ENCODE measurements at places on chromosomes 5 and 9.

- no peak for DNase-seq
These were observed 36.4 kb downstream of the LARP1 start for GRCh38 chr5:154791535-154791934.

DNA sequence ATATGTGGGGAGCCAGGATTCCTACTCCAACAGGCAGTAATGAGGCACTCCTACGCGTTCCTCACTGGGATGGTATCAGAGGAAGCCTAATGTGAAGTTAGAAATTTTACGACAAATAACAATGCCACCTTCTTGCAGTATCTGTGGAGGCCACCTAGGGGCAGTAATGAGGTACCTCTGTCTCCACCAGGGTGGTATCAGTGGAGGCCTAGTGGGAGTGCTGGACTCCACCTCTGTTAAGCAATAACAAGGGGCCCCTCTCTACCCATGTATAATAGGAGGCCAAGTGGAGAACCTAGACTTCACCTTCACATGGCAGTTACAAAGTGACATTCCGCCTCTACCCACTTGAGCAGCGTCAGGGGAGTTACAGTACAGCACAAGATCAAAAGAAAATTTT, 147.9 kb downstream of the PLPPR1 start:
- no peak for DNase-seq

DNA sequence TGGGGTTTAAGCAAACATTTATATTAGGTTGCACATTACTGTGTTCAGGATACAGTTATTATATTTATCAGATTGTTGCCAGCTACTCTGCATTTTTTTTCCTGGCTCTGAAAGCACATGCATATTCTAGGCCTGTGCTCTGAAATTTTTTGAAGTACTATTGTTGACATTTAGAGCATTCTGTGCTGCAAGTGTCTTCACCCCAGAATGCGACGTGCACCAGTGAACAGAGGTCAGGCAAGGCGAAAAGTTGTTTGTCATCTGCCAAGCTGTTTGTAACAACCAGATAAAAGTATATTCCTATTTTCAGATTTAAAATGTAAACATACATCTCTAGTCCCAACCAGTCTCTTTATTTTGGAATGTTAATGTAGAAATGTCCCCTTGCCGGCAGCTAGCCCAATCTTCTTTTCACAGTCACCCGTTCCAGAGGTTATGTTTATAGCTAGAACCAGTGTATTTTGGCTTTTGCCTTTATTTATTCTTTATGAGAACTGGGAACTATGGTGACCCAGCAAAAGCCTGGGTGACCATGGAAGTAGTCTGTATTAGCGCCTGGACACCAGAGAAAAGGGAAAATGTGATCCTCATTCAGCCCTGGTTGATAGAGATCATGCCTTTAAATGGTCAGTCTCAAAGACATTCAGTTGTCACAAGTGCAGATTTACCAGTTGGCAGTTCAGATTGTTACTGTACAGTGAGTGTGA, 84.6 kb downstream of the NDUFAF2 start:
- no peak for DNase-seq

DNA sequence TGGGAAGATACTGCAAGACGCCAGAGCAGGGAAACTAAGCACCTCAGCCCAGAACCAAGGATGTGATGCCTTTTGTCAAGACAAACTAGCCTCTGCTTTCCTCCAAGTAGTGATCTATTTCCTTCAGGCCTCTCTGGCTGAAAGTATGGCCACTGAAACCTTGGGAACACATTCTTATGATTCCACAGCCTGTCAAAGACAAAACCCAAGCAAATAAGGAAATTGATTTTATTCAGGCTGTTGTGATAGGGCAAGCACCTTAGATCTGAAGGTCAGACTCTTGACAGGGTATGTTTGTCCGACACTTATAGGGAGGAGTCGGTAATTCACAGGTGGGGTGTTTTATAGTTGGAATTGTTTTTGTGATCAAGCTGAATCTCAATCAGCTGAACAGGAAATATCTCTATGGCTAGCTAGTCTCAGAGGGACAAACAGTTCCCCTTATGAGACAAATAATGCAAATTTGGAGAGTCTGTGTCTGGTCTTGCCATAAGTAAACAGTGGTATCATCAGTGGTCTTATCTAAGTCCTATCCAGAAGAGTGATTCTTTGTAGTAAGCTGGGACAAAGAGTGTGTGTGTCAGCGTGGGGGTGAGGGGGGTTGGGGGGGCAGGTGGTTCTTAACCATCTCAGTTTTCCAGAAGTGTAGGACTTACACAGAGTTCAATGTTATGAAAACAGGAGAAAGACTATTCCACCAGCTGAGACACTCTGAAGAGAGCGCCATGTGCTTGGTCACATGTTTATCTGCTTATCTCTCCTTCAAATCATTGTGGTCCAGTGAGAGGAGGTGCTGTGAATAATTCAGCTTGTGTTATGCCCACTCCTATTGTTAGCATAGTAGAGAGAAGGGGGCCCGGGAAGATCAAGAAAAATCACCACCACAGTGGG, 6.7 kb upstream of the ZCCHC10 start:
- no peak for DNase-seq

DNA sequence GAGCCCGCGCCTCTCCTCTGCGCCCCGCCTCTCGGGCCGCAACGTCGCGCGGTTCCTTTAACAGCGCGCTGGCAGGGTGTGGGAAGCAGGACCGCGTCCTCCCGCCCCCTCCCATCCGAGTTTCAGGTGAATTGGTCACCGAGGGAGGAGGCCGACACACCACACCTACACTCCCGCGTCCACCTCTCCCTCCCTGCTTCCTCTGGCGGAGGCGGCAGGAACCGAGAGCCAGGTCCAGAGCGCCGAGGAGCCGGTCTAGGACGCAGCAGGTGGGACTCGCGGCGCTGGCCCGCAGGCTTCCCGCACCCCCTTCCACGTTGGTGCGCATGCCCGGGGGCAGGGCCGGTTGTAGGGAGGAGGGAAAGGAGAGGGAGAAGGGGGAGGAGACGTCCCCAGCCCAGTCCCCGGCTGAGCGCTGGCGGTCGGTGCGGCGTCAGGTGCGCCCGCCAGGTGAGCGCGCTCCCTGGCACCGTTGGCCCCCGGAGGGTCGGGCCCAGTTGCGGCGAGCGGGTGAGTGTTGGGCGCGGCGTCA, at the start of gene OCLN:
Gene OCLN, plus strand, starts transcription at position 400 of the 532 bp plus-strand sequence. CDS start 11,455 bp downstream, outside the sequence.
- no peak for DNase-seq

GRCh38 chr9:123111427-123112014, 78.1 kb downstream of the GPR21 start:
- peak; percentile 20 for DNase-seq

GRCh38 chr5:106699796-106700195, 970.9 kb downstream of the EFNA5 start:
- no peak for DNase-seq

DNA sequence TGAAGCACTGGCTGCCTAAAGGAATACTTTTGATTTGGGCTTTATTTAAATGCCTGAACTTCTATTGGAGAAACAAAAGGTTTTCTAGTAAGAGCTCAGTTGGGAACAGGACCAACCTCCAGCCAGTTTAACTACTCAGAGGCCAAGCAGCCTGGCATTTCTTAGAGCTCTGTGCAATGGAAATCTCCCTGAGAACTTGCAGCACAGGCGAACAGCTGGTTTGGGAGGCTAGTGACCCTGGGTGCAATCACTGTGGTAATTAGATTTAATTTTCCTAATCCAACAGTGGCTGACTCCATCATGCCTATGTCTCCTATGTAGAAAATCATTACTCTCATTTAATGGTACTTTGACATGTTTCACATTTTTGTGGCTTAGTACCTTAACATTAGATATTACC, 1.0 kb upstream of the CDH6 start:
- no peak for DNase-seq

- DNase-seq, result no peak
These were observed 559.1 kb upstream of the TRPC7 start for GRCh38 chr5:136924490-136924889.

GRCh38 chr5:95959888-95960666, 1.6 kb downstream of the ELL2 start:
- DNase-seq, result no peak

DNA sequence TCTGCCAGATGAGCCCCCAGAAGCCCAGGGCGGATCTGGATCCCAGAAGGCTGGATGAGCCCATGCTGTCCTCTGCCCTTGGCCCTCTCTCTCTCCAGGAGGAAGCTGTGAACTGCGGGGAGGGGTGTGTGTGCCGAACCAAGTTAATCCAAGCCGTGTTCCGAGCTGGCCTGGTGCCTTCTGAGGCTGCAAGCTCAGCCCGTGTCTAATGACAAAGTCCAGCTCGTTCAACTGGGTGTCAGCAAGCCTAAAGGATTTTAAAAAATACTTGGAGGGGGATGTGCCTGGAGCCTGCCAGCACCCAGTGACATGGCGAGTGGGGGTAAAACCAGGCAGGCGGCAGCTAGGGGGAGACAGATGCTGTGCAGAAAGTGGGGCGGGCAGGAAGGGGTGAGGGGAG, 8.0 kb downstream of the STC2 start:
- no peak for DNase-seq

DNA sequence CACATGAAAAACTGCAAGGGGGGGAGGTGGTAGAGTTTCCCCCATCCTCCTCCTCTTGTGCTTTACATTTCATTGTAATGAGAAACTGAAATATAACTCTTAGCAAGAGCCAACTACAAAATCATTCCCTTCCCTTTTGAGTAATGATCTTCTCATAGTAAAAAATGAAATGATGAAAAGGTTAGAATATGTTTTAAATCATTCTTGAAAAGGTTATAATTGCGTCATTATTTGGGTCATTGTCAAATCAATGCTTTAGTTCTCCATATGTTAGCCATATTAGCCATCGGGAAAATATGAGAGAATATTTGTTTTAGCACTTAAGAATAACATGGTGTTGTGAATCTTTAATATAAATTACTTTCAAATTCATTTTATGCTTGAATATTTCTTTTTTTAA, 1185.0 kb upstream of the CDH18 start:
- no peak for DNase-seq

DNA sequence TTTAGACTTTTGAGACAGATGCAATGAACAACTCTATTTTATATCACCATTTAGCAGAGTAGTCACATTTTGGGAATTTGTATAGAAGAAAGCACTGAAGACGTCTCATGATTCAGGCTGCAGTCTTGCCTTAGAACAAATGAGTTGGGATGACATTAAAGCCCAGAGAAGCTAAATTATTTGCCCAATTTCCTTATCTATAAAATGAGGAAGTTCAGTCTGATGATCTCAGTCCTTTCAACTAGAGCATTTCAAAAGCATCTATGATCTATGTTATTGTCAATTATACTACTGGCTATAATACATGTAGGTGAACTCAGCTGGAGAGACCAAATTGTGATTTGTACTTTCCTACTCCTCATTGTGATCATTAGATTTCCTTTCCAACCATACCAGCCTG, 154.1 kb downstream of the OSTF1 start:
- no peak for DNase-seq

GRCh38 chr9:22157276-22157675, 148.2 kb upstream of the CDKN2B start:
- DNase-seq, result no peak

GRCh38 chr5:10825897-10826644, 65.0 kb upstream of the DAP start:
- no peak for DNase-seq

DNA sequence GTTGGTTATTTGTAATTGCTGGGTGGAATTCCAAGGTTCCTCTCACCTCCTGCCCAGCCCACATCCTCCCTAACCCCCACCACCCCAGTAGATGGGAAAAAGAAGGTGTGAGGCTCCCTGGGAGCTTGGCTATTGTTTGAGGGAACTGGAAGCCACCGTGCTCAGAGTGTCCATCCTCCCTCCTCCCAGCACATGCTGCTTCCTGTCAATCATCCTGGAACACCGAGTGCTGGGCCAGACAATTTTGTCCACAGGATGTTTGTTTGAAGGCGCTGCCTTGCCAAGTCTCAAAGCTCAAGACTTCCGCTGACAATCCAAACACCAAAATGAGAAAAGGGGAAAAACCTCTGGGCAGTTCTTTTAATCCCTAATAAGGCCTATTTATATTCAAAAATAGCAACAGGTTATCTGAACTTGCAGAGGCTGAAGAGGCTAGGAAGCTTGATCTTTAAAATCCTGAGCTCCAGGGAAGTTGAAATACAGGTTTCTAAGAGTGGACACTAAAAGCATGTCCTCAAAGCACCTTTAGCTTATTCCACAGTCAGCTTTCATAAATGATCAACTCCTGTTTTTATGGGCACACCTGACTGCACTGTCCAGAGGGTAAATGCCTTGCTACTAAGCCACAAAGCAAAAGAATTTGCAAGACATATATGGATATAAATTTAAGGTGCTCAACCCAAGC, 286.7 kb downstream of the NFIB start:
- no peak for DNase-seq

GRCh38 chr9:96299823-96300222, 2.2 kb downstream of the HSD17B3 start:
- DNase-seq, result no peak

DNA sequence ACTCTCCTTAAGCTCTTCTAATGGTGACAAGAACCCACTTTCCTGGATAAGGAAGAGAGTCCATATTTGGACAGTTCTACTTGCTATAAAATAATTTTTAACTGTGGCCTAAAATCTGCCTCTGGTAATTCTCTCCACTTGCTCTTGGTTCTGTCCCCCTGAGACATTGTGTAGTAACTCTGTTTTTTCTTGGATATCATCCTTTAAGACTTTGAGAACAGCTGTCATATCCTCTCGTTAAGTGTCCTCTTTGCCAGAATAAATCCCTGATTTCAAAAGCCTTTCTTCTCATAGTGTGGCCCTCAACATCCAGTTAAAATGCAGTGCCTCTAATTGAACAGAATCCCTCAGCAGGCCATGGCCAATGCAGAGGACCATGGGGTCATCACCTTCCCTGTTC, 101.5 kb downstream of the ARHGEF28 start:
- no peak for DNase-seq

DNA sequence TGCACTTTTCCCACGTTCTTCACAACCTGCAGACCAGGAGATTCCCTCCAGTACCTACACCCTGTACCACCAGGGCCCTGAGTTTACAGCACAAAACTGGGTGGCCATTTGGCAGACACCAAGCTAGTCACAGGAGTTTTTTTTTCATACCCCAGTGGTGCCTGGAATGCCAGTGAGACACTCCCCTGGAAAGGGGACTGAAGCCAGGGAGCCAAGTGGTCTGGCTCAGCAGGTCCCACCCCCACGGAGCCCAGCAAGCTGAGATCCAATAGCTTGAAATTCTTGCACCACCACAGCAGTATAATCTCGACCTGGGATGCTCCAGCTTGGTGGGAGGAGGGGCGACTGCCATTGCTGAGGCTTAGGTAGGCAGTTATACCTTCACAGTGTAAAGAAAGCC, 26.3 kb upstream of the SMC5 start:
- DNase-seq, result no peak

DNA sequence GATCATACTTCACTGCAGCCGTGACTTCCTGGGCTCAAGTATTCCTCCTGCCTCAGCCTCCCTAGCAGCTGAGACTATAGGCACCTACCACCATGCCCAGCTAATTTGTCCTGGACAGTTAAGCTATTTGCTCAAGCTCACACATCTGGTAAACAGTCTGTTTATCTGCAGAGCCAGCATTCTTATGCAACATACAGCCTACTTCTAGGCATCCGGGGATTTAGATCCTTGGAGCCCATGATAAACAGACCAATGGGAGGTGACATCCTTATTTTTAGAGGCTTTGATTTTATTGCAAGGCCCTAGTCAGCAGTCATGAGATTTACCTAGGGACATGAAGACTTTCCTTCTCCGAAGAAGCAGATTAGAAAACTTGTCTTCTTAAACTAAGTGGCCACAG, 21.0 kb downstream of the ATOX1 start:
- no peak for DNase-seq
